ENCODE measurements at places on chromosomes 3 and 15.

- DNase-seq = no peak
These were observed 168.8 kb upstream of the TLE3 start for GRCh38 chr15:70266412-70267121.

DNA sequence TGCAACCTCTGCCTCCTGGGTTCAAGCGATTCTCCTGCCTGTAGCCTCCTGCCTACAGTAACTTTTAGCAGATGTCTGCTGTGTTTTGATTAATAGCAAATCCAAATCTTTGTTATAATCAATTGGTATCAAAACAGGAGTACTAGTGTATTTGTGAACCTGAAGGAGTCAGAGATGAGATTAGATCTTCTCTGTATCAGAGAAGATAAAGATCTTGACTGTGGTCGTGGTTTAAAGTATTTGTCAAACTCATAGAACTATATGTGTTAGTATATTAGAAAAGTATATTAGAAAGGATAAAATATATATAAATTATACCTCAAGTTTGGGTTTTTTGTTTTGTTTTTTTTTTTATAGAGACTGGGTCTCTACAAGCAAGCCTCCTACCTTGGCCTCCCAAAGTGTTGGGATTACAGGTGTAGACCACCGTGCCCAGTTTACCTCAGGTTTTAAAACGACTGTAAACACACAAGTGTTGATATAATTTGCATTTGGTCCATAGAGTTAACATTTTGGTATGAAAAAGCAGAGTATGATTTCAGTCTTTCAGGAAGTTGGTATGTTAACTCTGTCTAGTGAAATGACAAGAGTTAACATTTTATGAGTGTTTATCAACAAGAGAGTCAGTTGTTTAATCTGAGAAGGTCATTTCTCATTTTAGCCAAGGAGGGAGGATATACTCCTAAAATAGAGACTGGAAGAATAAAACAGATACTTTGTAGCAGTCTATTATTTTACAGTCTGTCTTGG is 18.3 kb downstream of the RTF1 start:
- DNase-seq = no peak

DNA sequence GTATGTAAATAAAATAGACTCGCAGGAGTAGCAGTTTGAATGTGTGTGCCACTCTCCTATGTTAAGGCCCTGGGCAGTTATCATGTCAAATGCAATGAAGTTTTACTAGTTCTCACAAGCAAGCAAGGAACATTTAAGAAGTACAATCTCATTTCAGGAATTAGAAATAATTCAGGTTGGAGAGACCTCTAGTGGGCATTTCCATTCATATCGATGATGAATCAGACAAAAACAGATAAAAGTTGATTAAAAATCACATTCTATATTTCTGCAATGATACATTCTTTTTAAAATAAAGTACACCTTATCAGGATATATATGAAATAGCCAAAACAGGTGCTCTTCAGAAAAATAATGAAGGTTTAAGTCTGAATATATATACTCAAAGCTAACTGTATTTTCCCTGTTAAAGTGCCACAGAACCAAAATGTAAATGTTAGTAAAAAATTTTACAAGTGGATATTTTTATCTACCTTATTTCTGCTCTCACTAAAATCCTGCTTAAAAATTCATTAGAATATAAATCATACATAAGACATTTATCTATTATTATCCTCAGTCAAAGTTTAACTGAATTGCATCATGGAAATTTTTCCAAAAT is 492.4 kb upstream of the FRG2C start:
- no peak for DNase-seq

- no peak for DNase-seq
These were observed 3.0 kb downstream of the ARHGAP31 start for GRCh38 chr3:119297169-119297568.

GRCh38 chr3:196792771-196793170 is 53.1 kb downstream of the PAK2 start:
- no peak for DNase-seq

- no peak for DNase-seq
These were observed 97.4 kb upstream of the RBMS3 start for GRCh38 chr3:29183346-29184087.

GRCh38 chr3:127629467-127630403 is 750 bp downstream of the PODXL2 start:
- DNase-seq = no peak

DNA sequence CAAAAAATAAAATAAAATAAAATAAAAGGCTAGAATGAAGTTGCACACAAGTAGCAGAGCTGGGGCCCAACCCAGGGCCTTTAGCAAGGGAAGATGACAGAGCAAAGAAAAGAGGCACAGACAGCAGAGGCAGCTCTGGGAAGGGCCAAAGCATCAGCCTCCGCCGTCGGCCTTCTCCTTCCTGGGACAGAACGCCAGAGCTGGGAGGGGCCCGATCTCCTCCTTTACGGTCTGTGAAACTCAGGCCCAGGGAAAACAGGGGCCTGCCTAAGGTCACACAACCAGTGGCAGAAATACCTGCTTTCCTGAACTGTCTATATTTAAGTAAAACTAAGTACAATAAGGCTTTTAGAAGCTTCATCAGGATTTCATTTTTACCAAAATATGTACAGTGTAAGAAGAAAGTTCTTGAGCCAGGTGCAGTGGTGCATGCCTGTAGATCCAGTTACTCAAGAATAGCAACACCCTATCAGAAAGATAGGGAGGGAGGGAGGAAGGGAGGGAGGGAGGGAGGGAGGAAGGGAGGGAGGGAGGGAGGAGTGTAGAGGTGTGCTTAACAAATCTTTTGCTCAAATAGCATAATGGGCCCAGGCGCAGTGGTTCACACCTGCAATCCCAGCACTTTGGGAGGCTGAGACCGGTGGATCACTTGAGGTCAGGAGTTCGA is 43.0 kb upstream of the MUC4 start:
- DNase-seq = no peak

DNA sequence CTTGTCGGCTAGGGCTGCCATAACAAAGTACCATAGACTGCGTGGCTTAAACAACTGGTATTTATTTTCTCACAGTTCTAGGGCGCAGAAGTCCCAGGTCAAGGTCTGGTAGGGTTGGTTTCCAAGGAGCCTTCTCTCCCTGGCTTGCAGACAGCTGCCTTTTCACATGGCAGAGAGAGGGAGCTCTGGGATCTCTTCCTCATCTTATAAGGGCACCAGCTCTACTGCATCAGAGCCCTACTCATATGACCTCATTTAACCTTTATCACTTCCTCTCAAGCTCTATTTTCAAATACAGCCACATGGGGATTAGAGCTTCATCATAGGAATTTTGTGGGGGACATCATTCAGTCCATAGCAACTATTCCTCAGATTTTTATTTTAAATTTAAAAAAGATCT is 17.6 kb upstream of the PAQR9 start:
- no peak for DNase-seq

GRCh38 chr15:45389351-45389750 is 11.0 kb upstream of the GATM start:
- DNase-seq = no peak

- DNase-seq = no peak
These were observed 145.0 kb upstream of the MCTP2 start for GRCh38 chr15:94086341-94086740.

DNA sequence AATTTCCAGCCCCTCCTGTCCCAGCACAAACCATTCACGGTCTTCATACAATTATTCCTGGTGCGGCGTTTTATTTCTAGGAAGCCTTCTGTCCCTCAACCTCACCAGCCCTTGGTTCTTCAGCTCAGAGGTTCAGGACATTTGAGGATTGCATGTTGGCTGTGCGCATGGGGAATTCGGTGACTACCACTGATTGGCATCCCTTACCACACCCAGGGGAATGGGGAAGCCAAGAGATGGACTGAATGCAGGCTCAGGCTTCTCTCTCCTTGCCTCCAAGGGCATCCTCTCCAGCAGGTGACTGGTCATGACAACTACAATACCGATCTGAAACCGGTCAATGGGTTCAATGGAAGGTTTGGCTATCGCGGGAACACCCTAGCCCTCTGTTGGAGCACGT is 153.8 kb downstream of the MTHFS start:
- DNase-seq = no peak

- no peak for DNase-seq
These were observed 21.2 kb downstream of the IL17RD start for GRCh38 chr3:57143886-57144459.

- DNase-seq = no peak
These were observed 478.7 kb downstream of the MFSD1 start for GRCh38 chr3:159280386-159281191.

DNA sequence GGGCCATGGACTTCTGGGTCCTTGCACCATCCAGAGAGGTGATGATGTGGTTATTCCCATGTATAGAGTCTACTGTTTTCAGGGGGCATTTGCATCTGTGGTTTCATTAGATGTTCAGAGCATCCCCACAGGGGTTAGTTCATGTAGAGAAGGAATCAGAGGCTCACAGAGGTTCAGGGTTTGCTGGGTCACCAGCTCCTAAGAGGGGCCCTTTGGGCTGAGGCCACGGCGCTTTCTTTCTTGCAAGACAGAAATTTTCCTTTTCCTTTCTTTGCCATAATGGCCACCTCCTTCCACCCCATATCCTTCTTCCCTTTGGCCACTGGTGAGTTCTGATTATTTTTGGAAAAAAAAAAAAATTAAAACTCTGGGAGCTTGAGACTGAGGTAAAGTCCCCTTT is 62.3 kb downstream of the APBA2 start:
- DNase-seq = no peak

DNA sequence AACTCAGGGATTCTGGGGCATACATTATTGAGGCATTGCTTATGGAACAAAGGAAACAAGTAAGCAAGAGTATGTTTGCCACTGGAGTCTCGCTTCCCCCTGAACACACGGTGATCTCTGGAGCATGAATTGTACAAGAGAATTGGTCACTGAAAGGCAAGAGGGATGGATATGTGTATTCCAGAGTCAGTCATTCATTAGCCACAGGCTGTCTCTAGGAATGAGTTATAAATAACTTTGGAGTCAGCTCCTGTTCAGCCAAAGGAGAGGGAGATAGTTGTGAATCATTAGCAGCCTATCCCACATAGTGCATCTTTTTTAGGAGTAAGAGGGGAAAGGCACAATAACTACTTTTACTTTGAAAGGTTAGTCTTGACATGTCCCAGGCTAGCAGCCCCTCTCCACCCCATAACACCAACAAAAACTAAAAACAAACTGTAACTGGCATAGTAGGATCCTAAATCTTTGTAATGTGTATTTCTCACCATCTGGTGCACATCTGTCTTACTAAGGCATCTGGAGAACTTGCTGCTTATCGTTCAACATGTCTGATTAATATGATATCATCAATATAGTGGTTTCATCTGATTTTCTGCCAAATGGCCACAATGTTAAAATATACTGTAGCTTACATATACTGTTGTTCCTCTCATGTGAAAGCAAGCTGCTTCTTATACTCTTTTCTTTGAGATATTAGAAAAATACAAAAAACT is 462.2 kb downstream of the GRM7 start:
- no peak for DNase-seq

- DNase-seq = no peak
These were observed 26.6 kb downstream of the FBLN2 start for GRCh38 chr3:13575459-13576061.

- no peak for DNase-seq
These were observed 243.8 kb downstream of the CACNA2D3 start for GRCh38 chr3:54366007-54366750.

DNA sequence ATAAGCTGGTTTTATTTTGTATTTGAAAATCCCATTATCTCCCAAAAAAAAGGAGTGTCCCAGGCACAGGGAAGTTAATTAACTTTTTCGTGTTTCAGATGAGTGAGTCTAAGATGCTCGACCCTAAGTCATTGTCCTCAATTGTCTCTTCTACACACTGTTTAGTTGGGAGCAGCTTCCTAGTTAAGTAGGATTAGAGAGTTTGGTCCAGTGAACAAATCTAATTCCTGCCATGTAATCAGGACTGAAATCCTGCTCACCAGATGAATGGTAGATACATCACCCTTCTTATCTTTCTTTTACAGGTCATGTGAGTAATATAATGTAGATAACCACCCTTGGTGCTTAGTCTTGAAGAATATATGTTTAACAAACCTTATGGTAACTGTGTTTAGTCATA is 228.9 kb upstream of the MANF start:
- DNase-seq = no peak

GRCh38 chr15:53525894-53526293 is 233.6 kb downstream of the WDR72 start:
- DNase-seq = no peak

GRCh38 chr3:107589454-107589853 is 66.7 kb downstream of the BBX start:
- no peak for DNase-seq

- DNase-seq = no peak
These were observed 233.9 kb upstream of the CADM2 start for GRCh38 chr3:84724877-84725276.

DNA sequence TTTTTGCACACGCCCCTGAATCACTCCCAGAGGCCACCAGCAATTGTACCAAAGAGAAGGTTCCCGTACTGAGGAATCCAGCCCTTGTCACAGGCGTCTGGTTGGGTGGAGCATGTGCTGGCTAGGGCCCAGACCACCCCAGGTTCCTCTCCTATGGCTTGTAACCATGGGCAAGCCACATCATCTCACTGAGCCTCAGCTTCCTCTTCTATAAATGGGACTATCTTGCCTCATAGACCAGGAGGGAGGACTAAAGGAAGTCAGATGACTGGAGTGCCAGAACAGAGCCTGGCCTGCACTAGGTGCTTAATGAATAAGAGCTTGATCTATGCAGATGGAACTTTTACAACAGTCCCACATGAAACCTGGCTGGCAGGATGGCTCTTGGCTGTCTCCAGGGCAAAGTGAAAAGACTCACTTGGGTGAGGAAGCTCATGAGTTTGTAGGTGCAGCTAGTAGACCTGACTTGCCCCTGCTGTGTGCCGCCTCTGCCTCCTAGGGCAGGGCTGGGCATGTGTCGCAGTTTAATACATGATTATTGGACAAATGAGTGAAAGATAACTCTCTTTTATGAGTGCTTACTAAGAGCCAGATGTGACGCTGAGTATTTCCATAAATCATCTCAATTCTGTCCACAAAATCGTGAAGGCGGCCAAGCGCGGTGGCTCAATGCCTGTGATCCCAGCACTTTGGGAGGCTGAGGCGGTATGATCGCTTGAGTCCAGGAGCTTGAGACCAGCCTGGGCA is 29.3 kb downstream of the CTSH start:
- peak; percentile 1 for DNase-seq

DNA sequence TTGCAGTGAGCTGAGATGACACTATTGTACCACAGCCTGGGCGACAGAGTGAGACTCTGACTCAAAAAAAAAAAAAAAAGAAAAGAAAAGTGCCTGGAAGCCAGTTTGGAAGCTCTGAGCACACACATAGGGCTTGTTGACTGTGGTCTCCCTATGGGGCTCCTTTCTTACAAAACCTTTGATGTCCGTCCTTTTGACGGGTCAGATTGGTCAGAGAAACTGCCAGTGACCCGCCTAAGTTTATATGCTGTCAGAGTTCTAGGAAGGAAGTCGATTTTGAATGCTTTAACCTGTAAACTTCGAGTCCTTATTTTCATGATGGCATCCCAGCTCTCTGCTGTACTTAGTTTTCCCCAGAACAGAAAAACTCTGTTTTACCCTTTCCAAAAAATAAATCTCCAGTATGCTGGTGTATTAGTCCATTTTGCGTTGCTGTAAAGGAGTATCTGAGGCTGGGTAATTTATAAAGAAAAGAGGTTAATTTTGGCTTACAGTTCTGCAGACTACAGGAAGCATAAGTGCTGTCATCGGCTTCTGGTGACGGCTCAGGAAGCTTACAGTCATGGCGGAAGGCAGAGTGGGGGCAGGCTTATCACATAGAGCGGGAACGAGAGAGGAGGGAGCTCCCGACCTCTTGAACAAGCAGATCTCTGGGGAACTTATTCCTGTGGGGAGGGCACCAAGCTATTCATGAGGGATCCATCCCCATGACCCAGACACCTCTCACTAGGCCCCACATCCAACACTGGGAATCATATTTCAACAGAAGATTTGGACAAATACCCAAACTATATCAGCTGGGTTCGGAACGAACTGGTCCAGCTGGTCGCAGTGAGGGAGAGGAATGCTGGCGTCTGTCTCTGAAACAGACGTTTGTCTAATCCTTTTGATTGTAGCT is 72.3 kb downstream of the LMLN start:
- DNase-seq = no peak
